Osteocyte (in vitro differentiated cells): ENCODE measurements at places on chromosomes 7 and 10.

- DNase-seq, result peak; percentile 67
Observed at GRCh38 chr10:125599194-125599593, 83.8 kb downstream of the TEX36 start.

DNA sequence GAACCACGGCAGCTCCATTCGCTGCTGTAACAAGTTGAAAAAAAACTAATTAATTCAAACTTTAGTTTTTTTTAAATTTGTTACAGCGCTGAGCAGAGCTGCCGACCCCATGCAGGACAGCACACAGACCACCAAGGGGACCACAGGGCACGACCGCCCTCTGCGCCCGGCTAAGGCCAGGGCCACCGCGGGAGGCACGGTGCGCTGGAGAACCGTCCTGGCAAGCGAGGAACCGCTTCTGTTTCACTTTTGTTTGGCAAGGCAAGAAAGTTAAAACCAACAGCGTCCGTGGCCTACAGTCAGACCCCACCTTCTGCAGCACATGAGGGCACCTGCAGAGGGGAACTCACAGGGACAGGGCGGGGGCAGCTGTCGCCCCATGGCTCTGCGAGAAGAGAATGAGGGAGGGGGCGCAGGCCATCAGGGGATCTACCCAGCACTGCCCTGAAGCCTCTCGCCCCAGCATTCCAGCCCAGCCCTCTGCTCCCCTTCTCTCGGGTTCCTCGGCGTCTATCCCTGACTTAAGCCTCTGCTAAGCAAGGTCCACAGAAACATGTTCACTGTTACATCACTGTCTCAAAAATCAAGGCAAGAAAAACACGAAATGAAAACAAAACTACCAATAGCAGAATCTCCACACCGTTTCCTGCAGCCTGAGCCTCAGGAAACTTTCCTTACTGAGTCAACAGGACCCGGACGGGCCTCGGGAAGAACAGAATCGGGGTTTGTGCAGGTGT is 204.4 kb downstream of the DIP2C start:
- DNase-seq, result peak; percentile 78

DNA sequence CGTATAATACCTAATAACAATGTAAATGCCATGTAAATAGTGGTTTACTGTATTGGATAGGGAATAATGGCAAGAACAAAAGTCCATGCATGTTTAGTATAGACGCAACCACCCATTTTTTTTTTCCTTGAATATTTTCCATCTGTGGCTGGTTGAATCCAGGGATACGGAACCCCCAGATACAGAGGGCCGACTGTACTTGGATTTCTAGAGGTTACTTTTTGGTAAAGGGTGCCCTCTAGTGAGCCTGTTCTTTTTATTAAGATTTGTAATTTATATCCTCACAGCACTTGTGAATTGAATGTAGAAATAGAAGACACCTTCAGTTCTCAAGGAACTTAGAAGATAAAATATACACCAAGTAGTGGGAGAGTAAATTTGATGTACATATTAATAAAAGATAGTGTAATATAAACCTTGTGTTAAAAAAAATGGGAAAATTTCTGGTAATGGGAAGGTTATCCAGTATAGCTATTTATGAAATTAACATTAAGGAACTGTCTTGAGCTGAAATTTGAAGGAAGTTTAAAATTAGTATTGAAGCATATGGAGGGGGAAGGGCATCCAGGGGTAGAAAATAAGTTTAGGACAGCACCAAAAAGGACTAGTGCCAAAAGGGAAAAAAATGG is 32.0 kb downstream of the EXOC6 start:
- no peak for DNase-seq

DNA sequence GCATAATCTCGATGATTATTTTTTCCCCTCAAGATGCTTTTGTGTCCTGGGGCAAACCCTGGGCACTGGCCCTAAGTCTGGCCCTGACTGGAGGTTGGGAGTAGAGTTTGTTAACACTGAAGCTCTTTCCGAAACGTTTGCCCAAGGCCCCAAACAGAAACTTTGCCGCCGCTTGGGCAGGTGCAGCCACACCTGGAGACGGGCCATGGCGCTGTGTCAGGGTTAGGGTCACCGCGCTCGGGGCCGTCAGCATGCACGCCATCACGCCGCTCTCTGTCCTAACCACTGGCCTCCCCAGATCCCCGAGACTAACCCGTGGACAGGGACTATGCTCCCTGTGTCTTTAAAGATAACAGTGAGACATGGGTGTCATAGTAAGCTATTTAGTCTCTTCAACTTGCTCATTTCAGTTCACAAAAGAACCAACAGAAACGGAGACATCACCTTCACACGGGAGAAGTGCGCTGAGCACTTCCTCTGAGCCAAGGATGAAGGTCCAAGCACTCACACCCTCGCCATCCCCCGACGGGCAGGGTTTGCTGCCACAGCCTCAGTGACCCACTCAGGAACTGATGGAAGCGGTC is 85.3 kb upstream of the DIP2C start:
- DNase-seq, result no peak
